ENCODE measurements at places on chromosomes 7 and 10. TPM values are rescaled to one million over a fixed set of nuclear protein-coding genes. Genes with fewer than 3 reads are reported as not detected.

The GATA3 gene
- total RNA-seq, result 0.09 TPM

The ERVW-1 gene
- not detected for total RNA-seq

The GBX1 gene
- not detected for total RNA-seq

The HOXA4 gene
- not detected for total RNA-seq

The TDRD1 gene
- total RNA-seq, result 0.45 TPM

The STEAP4 gene
- total RNA-seq, result 0.27 TPM

The TBRG4 gene
- total RNA-seq, result 46.4 TPM

The C7orf57 gene
- 2.4 TPM for total RNA-seq

The FAM24B gene
- total RNA-seq, result 8.9 TPM

The AKR1C1 gene
- 22.4 TPM for total RNA-seq

The MYH16 gene
- not detected for total RNA-seq

The CCSER2 gene
- 118 TPM for total RNA-seq

The MRLN gene
- total RNA-seq, result 12.2 TPM

The RABGEF1 gene
- 30.3 TPM for total RNA-seq
